H9 (cell line): ENCODE measurements at places on chromosomes 1 and 21.

GRCh38 chr1:30012455-30013440, 710.6 kb downstream of the MATN1 start:
- no peak for DNase-seq

GRCh38 chr1:119428991-119429390, 14.0 kb downstream of the HSD3B2 start:
- no peak for DNase-seq

GRCh38 chr1:208184966-208185654, 59.1 kb downstream of the PLXNA2 start:
- DNase-seq = no peak

DNA sequence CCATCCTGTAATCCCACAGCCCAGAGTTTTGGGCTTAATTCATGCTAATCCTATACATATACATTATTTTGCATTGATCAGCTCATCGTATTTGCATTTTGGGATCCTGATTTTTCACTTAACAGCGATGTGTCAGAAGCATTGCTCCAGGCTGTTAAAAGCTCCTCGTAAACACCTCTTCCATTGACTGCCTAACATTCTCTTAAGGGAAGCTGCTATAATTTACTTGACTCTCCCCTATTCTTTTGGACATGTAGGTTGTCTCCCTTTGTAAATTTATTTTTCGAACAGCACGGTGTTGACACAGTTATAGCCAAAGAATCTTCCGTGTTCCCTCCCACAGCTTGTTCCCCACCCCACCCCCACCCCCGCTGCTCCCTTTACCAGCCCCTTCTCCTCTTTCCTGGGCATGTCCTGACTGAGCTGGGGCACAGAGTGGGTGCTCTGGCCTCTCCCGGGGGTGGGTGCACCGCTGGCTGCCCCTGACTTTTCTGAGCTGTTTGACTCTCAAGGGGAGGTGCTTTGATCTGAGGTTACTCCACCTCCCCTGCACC, 22.8 kb downstream of the LDLRAP1 start:
- no peak for DNase-seq

DNA sequence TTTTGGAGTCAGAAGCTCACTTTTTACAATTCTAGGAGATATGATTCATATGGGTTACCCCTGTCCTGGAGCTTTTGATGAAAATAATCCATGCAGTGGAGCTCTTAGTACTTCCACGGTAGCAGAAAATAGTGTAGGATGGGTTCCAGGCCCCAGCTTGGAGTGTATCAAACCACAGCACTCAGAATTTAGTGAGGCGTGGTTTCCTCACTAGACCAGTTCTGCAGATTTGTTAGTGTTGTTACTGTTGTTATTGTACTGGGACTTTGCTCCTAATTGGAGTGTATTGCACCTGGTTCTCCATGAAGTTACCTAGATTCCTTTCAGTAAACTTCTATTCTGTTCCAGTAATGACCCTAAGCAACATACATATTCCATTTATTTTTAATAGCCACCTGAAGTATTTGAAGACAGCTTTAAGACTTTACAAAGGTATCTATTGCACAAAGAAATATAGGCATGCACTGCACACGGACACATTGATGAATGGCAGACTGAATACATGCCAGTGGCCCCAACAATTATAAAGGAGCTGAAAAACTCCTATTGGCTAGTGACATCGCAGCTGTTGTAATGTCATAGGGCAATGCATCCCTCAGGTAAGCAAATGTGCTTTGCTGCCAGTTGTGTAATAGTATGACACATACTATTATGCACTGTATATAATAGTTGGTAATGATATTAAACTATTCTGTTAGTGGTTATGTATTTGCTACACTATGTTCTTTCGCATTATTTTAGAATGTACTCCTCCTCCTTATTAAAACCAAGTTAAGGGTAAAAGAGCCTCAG, 1058.0 kb downstream of the KCNT2 start:
- no peak for DNase-seq

- DNase-seq = no peak
Observed at GRCh38 chr1:201302163-201303152, 19.2 kb downstream of the PKP1 start.

DNA sequence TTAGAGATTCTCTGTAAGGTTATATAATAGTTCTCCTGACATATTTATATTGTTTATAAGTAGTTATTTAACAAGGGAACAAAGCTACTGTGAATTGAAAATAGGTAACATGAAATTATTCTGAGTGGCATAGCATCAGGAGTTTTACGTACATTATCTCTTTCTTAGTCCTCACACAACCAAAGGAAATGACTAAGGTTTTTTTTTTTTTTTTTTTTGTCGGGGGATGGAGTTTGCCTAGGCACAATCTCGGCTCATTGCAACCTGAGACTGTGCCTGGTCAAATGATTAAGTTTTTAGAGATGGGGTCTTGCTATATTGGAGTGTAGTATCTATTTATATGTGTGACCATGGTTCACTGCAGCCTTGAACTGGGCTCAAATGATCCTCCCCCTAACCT, 24.9 kb downstream of the TMED5 start:
- DNase-seq = no peak

- DNase-seq = peak; percentile 83
Observed at GRCh38 chr1:167059045-167059808, 30.9 kb downstream of the GPA33 start.

DNA sequence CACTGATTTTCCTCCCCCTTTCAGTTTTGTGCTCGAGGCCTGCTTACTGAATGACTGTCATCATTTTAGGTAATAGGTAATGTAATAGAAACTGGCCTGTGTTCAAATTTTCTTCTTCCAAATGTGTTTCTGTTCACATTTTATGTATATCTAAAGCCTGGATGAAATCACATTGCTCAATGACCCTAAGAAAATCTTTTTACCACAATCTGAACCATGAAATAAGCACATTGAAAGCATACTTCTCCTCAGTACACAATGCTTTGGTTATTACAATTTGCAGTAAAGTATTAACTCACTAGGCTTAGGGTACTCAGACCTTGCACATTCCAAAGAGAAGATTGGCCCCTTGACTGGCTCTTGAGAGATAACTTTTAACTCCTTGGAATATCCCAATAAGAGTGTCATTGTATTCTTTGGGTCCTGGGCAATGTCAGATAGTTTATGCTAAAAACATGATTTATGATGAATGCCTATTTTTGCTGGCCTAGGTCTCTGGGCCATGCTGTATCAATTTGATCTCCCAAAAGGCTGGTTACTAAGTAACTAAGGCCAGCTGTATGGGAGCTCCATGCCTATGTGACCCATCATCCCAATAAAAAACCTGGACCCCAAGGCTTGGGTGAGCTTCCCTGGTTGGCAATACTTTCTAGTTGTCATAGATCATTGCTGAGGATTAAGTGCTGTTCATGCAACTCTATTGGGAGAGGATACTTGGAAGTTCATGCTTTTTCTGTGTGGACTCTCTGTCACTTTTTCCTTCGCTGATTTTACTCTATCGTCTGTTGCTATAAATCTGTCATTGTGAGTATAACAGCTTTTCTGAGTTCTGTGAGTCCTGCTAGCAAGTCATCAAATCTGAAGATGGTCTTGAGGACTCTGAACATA, 293.9 kb downstream of the GRIK1 start:
- no peak for DNase-seq
